AML-193 (cell line): ENCODE measurements at places on chromosomes 16 and 17.

- DNase-seq, result no peak
Observed at GRCh38 chr17:50722746-50723145, 3.3 kb downstream of the LUC7L3 start.

DNA sequence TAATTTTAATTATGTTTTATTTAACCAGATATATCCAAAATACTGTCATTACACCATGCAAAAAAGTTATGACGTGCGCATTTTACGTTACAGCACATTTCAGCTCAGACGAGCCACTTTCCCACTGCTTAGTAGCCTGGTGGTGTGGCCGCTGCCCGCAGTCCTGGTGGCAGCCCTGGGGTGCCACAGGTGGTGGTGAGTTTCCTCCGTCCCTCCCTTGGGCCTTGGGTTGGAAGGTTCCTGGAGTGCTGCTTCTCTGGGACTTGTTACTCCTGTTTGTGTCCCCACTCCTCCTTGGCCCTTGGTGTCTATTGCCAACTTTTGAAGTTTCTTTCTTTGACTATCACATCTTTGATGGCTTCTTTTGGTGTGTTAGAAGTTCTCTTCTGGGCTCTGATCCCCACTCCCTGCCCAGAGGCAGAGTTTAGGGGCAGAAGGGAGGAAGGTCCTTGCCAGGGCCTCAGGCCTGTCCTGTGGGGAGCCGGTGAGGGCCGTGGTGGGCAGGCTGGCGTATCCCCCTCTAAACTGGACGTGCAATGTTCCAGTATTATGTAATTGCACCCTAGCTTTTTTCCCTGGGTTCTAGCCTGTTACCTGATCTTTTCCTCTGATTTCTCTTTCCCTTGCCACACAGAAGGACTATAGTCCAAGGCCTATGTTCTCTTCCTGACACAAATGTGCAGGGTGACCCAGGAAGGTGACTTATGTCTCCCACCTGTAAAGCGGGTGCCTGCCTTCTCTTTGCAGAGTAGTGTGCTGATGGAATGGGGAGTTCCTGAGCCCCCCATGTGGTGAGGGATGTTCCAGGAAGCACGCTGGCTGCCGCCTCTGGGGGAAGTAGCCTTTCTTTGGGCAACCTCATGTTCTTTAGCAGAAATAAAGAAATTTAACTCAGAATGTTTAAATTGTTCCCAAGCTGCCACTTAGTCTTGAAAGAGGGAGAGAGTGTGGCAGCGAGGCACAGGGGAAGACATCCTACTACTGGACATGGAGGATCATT, 8.4 kb downstream of the MPRIP start:
- DNase-seq, result no peak

- DNase-seq, result no peak
Observed at GRCh38 chr17:1035546-1036170, 38.7 kb downstream of the TIMM22 start.

DNA sequence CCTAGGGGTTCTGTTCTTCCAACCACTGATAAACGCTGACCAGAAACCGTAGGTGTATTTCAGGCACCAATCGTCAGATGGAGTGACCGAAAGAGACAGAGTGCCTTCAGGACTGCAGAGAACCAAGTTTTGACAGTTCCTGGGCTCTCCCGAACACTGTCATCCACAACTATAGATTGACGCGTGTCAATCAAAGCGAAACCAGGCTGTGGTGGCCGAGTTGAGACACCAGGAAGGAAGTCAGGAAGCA, 11.9 kb upstream of the AURKB start:
- no peak for DNase-seq

DNA sequence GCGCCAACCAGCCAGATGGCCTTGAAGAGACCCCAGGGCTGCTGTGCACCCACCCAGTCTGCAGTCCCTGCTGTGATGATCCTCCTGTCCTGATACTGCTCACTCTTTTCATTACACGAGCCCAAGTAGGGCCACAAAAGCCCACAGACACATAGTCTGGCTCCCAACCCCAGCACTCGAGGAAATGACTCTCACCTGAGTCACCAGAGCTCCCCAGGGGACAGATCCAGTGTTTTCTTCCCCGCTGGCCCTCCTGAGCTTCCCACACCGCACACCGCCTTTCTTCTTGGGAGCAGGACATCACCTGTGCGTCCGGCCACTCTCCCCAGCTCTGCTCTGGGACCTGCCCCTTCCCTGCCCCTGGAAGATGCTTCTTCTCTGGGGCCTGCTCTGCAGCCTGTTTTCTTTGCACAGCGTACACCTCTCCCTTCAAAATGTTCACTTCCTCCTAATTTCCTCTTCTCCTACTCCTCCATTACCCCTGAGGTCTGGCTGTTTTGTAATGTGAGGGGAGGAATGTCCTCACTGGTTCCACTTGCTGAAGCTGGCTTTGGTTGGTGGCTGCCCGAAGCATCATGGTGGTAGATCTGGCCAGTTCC, 2.0 kb upstream of the SCN4A start:
- no peak for DNase-seq

DNA sequence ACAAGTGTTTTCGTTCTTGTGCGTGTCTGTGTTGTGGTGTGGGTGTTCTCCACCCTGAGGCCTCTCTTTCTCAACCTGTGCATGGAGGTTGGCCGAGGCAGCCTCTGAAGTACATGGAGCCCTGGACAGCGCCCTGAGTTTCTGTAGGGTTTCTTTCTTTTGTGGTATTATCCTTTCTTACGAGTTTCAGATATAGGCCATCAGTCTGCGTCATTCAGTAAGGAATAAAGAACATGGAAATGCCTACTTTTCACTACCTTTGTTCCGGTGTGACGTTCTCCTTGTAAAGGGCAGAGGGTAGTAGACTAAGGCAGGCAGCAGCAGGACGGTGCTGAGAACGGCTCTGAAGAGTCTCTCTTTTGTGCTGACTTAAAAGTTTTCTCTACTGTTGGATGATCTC, 18.6 kb downstream of the RAB11FIP3 start:
- no peak for DNase-seq

GRCh38 chr17:76356803-76357456, 3.2 kb upstream of the PRPSAP1 start:
- no peak for DNase-seq

DNA sequence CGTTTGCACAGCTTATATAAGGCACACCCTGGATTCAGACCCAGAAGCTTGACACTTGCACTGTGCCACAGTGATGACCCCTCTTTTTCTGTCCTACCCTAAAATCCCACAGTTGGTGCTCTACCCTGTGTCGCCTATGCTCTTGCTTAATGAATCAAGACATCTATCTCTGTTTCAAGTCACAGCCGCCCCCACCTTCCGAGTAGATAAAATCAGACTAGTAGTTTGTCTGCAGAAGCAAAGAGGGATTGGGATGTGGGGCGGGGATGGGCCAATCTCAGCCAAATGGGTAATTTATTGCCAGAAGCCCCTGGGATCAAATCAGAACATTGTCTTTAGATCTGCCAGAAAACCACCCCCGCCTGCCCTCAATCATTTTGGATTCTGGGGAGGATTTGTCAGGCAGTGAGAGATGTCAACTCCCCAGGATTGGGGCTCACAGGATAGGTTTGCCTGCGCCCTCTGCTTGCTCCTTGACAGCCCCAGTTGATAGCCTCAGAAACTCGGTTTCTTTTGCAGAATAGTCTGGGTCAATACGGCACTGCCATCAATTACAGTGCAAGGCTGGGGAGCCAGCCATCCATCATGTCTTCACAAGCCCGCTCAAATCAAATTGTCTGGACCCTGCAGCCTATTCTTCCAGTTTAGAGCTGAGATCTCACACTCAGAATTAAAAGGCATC, 520.8 kb downstream of the GRIN2A start:
- no peak for DNase-seq

DNA sequence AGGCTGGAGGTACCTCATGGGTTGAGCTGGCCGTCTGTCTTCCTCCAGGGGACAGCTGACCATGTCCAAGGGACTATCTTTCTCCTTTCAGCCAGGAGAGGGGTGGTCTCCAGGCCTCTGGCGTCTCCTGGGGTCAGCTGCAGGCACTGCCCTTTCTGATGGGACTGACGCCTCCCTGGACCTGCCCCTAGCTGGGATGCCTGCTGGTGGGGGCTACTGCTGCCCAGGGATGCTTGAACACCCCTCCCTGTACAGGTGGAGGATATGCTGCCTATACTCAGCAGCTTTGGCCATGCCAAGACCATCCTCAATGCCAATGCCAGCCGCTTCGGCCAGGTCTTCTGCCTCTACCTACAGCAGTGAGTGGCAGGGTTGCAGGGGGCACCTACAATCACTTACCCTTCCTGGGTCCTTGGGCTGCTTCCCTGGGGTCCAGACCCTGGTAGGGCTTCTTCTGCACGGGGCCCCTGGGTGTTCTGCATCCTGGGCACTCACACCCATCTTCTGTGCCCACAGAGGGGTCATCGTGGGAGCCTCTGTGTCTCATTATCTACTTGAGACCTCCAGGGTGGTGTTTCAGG, 4.2 kb downstream of the MYO15B start:
- no peak for DNase-seq

- no peak for DNase-seq
Observed at GRCh38 chr17:50920041-50920410, 53.9 kb upstream of the TOB1 start.

GRCh38 chr17:76411247-76411646, 26.8 kb downstream of the SPHK1 start:
- DNase-seq, result no peak

DNA sequence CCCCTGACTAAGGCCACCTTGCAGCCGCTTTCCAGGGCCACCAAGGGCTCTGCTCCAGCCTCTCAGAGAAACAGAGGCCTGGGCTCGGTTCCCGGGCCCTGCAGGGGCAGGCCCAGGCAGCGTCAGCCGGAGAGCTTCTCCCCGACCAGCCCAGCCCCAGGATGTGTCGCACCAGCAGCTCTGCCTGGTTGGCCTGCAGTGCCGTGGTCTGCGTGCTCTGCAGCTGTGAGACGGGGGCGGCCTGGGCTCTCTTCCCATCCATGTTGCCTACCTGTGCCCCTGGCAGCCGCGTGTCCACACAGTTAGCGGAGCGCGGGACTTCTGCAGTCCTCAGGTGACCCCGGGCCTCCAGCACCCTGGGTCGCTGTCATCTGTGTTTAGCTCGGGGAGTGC, 4.8 kb downstream of the IGFALS start:
- no peak for DNase-seq

DNA sequence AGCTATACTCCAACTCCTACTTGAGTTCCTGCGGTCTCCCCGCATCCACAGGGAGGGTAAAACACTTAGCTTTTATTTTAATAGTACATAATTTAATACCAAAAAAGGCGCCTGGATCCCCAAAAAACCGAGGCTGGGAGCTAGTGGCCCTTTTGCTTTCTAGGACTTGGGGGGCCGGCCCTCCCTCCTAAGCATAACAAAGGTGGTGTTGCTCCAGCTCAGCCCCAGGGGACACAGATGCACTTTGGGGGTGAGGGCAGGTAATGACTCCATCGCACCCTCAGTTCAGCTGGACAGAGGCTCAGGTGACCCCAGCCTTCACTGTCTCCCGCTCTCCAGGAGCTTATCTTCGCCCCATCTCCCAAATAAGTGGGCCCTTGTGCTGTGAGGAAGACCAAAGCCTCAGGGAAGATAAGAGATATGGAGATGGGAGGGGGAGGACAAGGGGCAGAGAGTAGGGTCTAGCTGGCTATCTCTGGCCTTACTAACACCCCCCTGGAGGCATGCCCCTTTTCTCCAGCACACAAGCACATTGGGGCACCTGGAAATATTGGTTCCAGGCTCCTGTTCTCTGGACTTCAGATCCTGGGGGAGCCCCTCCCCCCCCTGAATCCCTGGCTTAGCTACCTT, 2.8 kb upstream of the NHERF1 start:
- DNase-seq, result no peak

DNA sequence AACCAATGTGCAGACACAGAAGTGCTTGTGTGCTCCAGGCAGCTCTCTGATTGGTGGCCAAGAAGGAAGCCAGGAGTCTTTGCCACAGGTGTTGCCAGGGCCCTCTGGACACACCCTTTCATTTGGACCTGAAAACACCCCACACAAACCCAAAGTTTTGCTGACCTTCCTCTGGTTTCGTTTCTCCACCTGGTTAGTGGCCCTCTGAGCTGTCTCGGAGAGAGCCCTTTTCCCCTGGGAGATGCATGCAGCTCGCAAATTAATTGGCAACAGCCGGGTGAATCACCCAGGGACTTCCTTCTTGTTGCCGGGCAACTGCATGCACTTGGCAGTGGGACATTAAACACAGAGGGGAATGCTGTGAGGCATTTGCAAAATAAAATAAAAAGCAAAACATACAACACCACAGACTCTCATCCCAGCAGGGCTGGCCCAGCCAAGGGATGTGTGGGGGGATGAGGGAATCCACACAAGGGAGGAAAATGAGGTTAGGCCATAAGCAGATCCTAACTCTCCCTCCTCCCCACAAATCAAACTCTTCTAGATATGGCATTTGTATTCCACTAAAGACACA, 286.6 kb downstream of the SOX9 start:
- DNase-seq, result no peak

GRCh38 chr16:56372013-56372634, 53.2 kb downstream of the AMFR start:
- DNase-seq, result no peak

GRCh38 chr16:66036793-66037715, 329.4 kb upstream of the CDH5 start:
- DNase-seq, result no peak

GRCh38 chr16:9425236-9425635, 333.8 kb downstream of the HAPSTR1 start:
- DNase-seq, result no peak

DNA sequence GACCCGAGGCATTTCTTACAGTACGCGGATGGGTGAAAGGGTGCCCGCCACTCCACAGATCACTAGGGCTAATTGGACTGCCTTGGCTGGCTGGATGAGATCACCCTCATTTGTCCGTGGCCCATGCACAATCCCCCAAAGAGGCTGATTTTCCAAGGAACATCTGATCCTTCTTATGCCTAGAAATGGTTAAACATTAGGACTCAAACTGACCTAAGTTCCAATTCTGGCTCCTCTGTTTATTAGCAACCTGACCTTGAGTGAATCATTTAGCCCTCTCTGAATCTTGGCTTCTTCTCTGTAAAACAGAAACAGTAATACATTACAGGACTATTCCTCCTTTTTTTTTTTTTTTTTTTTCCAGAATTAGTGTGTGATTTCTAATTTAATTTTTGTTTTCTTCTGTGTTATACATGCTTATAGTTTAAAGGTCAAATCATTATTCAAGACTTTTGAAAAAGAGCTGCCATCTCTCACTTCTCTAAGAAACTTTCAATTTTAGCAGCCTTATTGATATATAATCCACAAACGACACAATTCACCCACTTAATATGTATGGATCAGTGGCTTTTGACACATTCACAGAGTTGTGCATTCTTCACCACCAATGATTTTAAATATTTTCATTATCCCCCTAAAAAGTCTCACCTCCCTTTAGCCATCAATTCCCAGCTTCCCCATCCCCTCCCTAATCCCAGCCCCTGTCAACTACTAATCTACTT, 45.4 kb upstream of the TMEM132E start:
- DNase-seq, result no peak
